ENCODE measurements at places on chromosomes 5 and 9. TPM values are rescaled to one million over a fixed set of nuclear protein-coding genes. Genes with fewer than 3 reads are reported as not detected.
A peak's percentile ranks its signal among the peaks of the same experiment; 100 is the strongest.

CDK5RAP2 gene
- 41.9 TPM for total RNA-seq

DNA sequence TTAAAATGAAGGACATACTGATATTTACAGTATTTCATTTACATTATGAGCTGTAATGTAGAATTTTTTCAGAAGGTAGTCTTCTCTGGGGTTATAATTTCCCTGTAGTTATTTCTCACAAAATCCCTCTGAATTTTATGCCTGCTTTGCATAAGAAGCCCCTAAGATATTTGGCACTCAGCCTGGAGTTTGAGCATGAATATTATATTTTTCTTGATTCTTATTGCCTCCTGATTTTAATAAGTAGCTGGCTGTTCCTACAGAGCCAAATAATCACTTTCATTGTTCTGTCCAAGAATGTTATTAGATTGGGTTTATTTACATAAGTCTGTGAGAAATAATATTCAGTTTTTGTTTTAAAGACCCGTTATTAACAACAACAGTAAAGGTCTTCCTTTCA, 195.0 kb downstream of the FER start:
- DNase-seq: no peak

GRCh38 chr5:162288647-162289296, 221.2 kb downstream of the GABRG2 start:
- no peak for DNase-seq

- no peak for DNase-seq
Observed at GRCh38 chr5:59189472-59190244, 606.8 kb downstream of the RAB3C start.

DNA sequence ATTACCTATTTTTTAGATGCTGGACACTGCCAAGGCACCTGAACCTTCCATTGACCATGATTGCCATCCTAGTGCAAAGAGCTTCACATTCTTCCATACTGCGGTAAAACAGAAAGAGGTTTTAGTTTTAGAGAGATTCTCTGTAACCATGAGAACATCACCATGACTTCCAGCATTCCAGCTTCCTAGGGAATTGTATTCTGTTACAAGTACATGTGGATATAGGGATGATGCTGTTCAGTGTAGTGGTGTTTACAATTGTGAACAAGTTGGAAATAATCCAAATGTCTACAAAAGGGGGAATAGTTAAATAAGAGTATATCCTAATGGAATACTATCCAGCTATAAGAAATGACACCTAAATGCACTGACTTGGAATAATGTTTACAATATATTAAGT, 22.4 kb downstream of the NIPSNAP3B start:
- DNase-seq: no peak

DNA sequence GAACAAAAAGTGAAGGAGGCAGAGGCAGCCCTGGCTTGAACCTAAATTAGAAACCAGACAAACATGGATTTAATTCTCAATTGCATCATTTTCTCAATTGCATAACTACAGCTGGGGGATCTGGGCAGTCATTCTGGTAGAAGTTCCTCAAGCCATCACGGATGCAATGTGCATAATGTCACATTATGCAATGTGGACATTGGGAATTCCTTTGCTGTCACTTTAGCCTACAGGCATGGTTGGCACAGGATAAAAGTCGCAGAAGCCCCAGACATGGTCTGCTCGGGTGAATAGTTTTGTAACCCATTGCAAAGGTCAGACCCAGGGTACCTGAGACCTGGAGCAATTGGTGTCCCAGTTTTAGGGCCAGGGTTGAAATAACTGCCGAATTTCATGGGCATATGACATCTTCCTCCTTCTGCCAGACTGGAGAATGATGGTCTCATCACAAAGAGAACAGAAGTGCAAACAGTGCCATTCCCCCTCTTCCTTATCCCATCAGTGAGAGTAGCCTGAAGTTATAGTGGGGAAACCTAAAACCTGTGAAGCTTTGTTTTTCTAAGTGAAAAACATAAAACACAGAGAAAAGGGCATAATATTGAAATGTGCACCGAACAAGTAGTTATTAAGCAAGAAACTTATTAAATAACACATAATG, 290.8 kb downstream of the MSX2 start:
- DNase-seq: no peak

DNA sequence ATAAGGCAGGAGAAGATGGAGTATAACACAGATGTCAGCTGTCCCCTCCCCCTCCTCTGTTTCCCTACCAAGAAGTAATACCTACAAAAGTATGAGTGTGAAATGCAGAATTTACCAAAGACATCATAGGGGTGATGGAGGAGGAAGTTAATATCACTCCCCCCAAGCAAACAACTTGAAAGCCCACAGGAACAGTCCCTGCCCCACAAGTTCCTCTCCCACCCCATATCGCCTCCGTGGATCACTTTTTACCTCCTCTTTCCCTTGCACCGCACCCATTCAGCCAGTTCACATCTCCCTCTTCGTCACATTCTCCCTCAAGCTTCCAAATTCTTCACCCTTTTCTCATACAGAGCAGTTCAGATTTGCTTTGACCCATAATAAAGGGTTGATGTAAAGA, 7.0 kb upstream of the SIL1 start:
- no peak for DNase-seq

ASS1 gene
- 50.8 TPM for total RNA-seq

SELENOP gene
- total RNA-seq: 17.3 TPM

PHYHD1 gene
- total RNA-seq: 17.8 TPM

GRCh38 chr5:1910861-1911772, 28.4 kb upstream of the IRX4 start:
- no peak for DNase-seq

STKLD1 gene
- total RNA-seq: 0.27 TPM

GRCh38 chr5:56650386-56650785, 165.0 kb upstream of the MAP3K1 start:
- DNase-seq: no peak

SH3PXD2B gene
- total RNA-seq: 62.4 TPM

GRCh38 chr9:107647141-107647540, 157.6 kb upstream of the KLF4 start:
- DNase-seq: no peak

- DNase-seq: no peak
Observed at GRCh38 chr5:164672205-164672604, 1166.8 kb downstream of the MAT2B start.

PCDHB13 gene
- 1.9 TPM for total RNA-seq

DNA sequence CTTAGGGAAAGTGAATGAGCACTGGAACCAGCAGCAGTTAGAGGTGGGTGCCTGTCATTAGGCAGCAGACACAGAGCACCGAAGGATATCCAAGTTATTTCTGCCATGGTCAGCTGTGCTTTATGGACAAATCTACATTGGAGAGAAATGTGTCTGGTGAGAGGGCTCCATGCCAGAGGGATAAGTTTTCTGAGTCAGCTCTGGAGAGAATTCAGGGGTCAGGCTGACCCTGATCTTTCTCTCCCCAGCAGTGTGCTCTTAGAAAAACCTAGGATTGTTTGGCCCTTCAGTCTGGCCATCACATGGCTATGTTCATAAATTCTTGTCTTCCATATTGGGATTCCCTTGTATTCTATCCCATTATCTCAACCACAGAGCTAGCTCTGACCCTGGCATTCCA, 8.9 kb upstream of the IL17B start:
- no peak for DNase-seq

DNA sequence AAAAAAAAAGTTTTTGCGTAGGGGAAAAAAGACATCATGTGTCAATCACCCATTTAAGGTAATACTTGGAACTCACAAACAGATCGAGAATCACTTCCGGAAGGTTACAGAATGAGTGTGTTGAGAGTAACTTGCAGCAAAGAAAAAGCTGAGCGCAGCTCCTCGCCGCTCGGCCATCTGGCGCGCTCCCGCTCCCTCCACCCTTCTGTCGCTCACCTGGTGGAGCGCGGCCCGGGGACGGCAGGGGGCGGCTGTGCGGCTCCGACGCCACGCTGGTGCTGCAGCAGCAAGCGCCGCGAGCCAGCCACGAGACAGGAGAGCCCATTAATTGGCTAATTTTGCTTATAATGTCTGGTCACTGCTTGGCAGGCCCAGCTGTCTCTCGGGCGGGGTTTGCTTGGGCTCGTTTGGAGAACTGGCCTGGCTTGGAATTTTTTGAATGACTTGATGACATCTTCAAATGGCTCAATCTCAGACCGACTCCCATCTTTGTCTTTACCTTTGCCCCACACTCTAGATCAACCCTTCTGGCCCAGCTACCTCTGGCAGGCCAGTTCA, 601.8 kb downstream of the CCDC171 start:
- DNase-seq: no peak

- no peak for DNase-seq
Observed at GRCh38 chr5:146717951-146718350, 160.6 kb downstream of the PPP2R2B start.

DNA sequence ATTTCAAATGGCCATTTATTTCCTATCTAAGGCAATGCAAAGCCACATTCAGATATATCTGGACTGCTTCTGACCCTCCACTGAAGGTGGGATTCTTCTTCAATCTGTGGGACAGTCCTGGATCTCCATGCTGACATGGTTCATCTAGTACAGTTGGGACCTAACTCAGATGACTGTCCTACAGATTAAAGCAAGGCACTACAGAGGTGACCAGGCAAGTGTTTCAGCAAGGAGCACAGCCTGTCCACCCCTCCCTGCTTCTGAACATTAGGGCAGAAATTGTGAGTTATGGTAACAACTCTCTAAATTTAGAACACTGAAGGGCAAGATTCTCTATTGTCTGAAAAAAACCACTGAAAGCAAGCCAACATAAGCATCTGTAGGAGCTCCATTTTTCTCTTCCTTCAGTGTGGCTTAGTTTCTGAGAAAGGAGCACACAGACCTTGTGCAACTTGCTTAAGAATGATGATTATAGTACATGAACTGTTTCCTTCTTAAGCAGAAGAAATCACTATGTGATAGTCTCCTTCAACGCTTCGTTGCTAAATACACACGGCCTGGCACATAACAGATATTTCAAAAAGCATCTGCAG, 62.9 kb upstream of the BARX1 start:
- no peak for DNase-seq

IGIP gene
- 4.1 TPM for total RNA-seq

DNA sequence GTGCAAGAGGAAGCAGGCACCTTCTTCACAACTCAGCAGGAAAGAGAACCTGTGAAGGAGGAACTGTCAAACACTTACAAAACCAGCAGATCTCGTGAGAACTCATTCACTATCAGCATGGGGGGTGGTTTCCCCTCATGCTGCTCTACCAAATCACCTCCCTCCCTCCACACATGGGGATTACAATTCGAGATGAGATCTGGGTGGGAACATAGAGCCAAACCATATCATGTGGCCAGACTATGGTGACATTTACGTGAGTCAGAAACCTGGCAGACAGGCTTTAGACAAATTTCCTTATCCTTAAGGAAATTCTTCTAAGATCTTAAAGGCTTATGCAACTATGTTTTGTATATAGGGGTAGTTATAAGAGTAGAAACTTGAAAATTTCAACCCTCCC, 8.7 kb upstream of the AOPEP start:
- no peak for DNase-seq

DNA sequence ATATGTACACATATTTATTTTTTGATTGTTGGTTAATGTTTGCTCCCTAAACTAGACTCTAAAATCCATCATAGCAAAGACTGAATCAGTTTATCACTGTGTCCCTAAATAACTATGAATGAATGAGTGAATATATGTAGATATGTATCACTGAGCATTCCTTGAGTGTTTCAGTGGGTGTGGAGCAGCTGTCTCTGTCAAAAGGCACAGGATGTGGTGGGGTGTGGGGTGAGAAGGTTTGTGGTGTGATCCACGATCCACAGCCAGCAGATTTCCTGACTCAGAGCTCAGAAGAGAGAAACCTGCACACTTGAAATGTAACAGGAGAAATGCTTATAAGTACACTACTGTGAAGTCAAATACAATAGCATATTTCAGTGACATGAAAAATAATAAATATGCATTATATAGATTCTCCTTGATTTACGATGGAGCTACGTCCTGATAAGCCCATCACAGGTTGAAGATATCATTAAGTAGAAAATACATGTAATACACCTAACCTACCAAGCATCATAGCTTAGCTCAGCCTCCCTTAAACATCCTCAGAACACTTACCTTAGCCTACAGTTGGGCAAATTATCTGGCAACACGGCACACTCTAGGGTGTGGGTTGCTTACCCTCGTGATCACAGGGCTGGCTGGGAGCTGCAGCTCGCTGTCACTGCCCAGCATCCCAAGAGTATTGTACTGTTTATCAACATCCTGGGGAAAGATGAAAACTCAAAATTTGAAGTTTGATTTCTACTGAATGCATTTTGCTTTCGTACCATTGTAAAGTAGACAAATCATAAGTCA, 287.0 kb downstream of the GAS1 start:
- DNase-seq: peak; percentile 18

- DNase-seq: no peak
Observed at GRCh38 chr9:120387257-120388002, 192.5 kb downstream of the CDK5RAP2 start.

GRCh38 chr5:74636552-74636951, 4.0 kb downstream of the ENC1 start:
- no peak for DNase-seq

- no peak for DNase-seq
Observed at GRCh38 chr9:135809166-135809565, 98.2 kb downstream of the CAMSAP1 start.

- DNase-seq: no peak
Observed at GRCh38 chr9:94560237-94560636, 5.4 kb downstream of the PCAT7 start.

TMC1 gene
- total RNA-seq: not detected

DNA sequence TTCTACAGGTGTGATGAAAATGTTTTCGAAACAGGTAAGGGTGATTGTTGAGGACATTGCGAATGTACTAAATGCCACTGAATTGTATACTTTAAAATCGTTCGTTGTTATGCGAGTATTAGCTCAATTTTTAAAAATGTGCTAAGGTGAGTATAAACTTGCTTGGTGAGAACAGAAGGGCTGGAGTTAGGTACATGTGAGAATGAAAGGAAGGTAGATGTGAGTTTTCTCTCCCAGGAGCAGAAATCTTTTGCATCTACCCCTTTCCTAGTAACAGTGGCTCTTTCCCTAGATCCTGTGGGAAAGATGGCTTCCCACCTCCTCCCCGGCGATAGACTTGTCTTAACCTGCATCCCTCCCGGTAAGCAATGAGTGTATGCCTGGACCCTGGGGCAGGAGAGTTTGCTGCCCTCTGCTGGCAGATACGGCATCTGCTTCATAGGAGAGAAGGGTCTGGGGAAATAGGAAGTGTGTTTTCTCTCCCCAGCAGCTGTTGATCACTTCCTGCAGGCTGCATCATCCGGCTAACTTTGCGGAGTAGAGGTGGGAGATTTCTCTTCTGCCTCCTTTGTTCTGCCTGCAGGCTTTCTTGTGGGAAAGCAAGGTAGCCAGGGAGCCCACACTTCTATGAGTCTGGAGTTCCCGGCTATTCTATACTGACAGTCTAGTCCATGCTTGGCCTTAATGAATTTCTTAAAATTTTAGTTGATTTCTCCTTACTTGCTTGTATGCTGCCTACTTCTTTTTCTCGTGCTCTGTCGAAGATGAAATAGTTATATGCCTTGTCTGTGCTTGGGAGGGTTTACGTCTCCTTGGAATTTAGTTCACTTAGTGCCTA, 373.3 kb upstream of the SEMA6A start:
- DNase-seq: peak; percentile 10

GRCh38 chr5:123709422-123709821, 197.4 kb downstream of the CSNK1G3 start:
- DNase-seq: no peak
